T follicular helper cell (primary cell): ENCODE measurements at places on chromosomes 5 and 9.

- DNase-seq, result no peak
Observed at GRCh38 chr5:173645890-173646574, 29.6 kb upstream of the BOD1 start.

DNA sequence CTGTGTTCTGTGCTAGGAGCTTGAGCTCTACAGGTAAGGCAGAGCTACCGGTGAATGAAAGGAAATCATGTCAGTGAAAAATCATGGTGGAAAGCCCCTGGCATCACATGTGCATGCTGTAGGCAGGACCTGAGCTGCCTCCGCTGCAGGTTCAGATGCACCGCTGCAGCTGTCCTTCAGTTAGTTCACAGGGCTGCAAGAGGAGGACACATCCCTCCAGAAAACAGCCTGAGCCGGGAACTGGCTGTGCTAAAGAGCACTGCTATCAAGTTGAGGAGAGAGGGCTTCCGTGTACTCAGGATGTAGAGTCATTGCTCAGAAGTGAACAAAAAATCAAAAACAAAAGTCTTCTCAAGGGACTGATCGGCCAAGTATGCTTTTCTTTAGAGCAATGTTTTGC is 138.6 kb downstream of the ERCC6L2 start:
- DNase-seq, result peak; percentile 26

DNA sequence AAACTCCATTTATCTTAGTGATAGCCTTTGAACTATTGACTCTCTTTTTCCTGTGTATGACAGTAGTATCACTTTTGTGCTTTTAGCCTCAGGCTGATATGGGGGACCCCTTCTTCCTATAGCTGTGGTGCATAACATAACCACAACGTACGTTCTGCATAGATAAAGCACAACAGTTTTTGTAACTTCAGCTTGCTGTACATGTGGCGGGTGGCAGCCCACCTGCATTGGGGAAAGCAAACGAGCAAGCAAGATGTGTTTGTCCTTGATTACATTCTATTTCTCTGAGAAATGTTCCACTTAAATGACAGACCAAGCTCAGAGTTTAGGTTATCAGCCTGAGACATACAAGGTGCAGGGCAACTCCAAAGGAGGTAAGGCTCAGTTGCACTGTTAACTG is 309.4 kb downstream of the KDM4C start:
- DNase-seq, result no peak

GRCh38 chr5:174316326-174316725 is 270.8 kb downstream of the NSG2 start:
- DNase-seq, result no peak

DNA sequence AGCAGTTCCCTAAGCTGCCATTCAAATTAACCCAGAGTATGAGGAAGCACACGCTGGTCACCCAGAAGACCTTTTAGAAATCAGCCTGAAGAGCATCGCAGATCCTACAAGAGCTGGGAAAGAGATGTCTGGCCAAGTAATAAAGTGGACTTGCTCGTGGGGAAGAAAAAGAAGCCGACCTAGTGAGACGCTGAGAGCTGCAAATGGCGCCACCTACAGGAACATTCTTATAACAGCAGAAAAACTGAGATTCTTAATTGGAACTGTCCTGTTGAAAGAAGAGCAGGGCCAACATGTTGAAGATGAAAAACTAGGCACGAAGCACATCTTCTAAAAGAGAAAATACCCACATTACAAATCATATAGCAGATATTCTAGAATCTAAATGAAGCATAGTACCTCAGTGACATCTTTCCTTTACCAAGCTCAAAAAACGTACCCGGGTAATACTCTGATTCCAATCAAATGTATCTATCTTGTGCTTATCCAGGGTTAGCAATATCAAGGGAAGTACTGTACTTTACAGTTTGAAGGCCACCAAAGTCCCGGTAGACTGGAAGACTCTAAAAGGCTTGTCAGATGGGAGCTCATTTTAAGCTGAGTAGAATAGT is 3.9 kb upstream of the GNAQ start:
- DNase-seq, result peak; percentile 35

- no peak for DNase-seq
Observed at GRCh38 chr5:135745897-135746500, 88.5 kb upstream of the SLC25A48 start.

DNA sequence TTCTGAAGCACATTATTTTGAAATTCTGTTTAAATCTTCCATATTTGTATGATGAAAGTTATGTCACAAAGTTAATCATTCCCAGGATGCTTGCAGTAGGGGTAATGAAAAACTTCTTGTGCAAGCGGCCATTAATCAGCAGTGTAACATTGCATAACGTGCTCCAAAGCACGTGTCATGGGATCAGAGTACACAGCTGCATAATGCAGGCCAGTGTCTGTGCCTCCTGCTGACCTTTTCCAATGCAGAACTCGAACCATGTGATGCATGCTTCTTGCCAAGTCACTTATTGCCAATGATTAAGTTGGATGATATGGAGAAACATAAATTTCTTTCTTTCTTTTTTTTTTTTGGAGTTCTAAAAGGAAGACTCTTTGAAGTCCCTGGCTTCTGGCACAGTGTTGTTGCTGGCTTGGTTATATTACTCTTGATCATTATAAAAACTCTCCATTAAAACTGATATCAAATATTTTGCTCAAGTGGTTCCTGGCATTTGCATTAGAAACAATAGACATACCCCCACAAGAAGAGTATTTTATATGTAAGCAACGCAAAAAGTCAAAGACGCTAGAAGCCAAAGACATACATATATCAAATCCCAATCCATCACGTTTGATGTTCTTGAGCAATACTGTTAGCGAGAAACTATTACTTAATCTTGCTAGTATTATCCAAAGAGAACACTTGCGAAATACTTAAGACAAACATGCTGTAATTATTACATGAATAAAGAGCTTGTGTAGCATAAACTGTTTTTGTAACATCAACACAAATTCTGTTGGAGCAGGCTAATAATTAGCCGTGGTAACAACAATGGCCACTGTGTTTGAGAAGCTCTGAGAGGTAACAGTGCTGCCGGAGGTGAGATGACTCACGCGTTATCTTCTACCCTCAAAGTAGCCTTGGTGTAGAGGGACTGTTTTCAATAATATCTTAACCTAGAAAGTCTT is 164.2 kb downstream of the AUH start:
- DNase-seq, result no peak

DNA sequence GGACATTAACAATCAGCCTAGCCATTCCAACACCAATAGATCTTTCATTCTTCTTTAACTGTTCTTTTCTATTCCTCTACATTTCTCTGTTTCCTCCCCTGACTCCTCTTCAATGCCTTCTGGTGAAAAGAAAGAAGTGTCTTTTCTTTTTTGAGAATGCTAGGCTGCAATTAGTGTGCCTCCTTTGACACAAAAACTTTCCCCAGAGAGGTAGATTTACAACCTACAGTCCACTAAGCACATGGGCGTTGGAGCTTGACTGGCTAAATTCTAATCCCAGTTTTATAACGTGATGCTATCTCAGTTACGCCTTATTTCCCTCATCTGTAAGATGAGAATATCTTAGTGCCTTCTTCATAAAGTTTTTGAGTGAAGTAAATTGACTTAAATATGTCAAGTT is 16.9 kb upstream of the ANKRD55 start:
- no peak for DNase-seq

DNA sequence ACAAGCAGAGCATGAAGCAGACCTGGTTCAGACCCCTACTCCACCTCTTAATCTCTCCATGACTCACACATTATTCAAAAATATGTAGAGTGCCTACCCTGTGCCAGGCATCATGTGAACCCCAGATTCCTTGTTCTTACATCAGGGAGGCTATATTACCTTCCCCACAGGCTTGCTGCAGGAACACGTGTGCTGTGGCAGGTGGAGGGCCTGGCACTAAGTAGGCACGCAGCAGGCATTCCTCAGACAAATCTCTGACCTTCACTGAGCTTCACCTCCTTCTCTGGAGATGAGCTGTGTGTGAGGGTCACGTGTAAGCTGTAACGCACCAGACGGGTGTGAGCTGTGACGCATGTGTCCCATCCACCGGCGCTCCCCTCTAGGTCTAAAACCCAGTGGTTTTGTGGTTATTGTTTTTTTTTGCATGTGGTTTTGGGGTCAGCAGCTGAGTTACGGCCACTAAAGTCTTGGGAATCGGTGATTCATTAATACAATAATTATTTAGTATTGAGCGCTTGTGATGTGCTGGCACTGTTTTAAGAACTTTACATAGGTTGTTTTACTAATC is 30.3 kb downstream of the ANGPTL2 start:
- DNase-seq, result no peak

DNA sequence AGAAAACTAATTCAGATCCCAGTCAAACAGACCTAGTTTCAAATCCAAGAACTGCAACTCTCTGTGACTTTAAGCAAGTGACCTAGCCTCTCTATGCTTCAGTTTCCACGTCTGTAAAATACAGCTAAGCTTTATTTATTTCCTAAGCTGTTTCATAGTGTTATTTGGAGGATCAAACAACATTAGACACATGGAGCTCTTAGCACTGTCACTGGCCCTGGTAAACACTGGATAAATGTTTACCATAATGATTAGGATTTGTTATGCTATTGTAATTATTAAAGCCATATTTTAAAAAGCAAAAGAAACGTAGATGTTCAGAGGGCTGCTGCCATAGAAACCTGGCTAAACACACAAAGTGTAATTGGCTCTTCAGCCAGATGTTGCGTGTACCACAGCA is 26.6 kb upstream of the C5orf58 start:
- DNase-seq, result no peak

DNA sequence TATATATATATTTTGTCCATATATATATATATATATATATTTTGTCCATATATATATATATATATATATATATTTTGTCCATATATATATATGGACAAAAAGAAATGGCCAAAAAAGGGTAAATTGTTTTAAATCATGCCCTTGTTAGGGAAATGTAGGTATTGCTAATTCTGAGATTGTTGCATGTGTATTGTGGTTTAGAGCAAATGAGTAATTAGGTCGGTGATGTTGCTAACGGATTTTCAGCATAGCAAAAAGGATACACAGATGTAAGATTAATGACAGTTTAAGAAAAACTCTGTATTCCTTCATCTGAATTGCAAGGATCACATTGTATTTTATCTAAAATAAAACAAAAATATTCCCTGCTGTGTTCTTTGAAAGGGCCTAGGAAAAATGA is 40.2 kb downstream of the OSTF1 start:
- no peak for DNase-seq

GRCh38 chr5:107359033-107359915 is 311.5 kb downstream of the EFNA5 start:
- DNase-seq, result no peak

- no peak for DNase-seq
Observed at GRCh38 chr9:89038382-89039103, 47.3 kb downstream of the S1PR3 start.

DNA sequence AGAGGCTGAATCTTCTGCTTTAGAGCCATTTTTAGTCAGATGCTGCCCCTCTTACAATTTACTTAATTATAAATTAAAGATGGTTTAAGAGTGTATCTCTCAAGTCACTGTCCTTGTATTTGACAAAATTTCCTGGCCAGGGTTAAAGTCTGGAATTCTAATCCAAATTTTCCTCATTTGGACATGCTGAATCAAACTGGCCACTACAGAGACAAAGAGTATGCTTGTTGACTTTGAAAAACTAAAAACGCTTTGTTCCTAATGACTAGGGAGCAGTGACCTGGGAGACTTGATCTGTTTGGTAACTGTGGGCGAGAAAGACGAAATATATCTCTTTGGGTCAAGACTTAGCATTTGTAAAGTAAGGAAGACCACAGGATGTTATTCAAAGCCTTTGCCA is 303.2 kb downstream of the ZSWIM6 start:
- DNase-seq, result no peak

DNA sequence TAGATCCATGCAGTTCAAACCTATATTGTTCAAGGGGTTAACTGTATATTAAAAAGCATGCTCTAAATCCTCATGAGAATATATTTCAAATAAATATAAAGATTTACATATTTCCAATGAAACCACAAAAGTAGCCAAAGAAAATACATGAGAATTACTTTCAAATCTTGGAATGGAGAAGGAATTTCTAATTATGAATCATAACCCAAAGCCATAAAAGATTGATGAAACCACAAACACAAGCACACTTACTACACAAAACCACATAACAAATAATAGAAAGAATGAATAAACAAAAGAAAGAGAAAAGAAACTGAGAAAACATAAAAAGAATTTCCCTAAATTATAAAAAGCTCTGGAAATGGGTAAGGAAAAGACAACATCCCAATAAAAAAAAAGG is 16.0 kb downstream of the ERP44 start:
- DNase-seq, result no peak

DNA sequence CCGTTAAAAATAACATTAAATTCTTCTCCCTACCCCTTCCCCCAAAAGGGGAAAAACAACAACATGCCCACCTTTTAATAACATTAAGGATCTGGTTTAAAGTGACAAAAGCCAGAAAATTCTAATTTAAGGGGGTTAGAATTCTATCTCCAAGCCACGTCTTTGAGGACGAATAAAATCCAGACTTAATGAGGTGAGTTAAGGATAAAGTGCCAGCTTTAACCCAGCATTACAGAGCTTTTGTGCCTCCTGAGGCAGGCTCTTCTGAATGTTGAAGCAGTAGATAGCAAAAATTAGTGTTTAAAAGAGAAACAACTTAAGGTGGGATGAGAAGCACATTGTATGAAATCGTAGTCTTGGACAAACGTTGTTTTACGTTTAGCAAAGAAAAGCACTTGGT is 329.0 kb upstream of the MPDZ start:
- no peak for DNase-seq

GRCh38 chr5:67305401-67305800 is 108.8 kb upstream of the CD180 start:
- no peak for DNase-seq

DNA sequence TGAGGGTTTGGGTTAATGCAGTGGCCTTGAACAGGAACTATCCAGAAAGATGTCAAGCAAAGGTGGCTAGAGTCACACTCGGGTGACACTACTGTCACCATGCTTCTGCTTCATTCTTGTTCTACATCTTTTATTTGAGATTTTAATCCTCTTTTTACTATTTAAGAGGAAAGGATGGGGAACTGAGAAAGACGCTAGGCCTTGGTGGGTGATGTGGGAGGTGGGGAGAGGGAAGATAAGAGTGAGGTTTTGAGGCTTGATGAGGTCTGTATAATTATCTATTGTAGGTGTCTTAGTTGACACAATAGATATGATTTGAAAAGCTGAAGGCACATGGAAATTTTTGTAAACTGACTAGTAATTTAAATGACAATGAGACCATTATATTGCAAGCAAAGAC is 3.5 kb upstream of the BASP1 start:
- DNase-seq, result no peak

GRCh38 chr9:136745389-136746154 is 2.8 kb downstream of the LCN6 start:
- DNase-seq, result no peak

DNA sequence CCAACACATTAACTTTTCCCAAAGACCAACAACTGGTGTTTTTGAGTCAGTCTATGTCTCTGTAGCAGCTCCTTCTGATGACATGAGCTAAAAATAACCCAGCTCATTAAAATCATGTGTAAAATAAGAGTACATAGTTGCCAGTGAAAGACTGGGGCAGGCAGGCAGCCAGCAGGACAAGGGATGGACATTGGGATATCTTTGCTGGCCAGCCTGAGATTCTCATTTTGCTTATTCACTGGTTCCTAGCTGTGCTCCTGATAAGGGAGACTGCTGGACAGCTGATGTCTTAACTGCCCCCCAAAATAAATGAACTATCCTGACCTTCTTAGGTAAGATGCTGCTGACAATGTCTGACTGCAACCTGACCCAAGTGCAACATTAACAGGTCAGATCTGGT is 33.9 kb downstream of the EPB41L4B start:
- no peak for DNase-seq

- peak; percentile 31 for DNase-seq
Observed at GRCh38 chr9:129836311-129837007, 1.2 kb downstream of the USP20 start.

- DNase-seq, result no peak
Observed at GRCh38 chr5:151632524-151632923, 41.4 kb upstream of the FAT2 start.

GRCh38 chr5:129912601-129913255 is 8.5 kb downstream of the CHSY3 start:
- DNase-seq, result no peak
